Stimulated activated CD8-positive, alpha-beta memory T cell treated with anti-CD3 and anti-CD28 coated beads, Interleukin-15, amount 100 ng/mL, for 24 hours (primary cell): ENCODE measurements at places on chromosomes 3 and 15.

DNA sequence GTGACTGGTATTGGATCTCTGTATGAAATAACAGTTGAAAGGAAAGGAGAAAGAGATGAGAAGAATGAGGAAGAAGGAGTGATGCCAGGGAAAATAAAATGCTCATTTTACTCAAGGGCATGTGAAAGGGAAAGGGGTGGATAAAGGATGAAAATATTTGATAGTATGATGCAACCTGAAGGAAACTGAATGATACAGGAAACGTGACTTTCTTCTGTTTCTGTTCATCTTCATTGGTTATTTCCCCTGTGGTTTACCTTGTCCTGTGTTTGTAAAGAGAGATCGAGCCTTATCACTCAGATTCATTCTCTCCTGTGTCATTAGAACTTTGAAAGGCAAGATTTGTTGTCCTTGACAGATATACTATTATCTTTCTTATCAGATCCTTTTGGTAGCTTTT is 243.6 kb upstream of the SLITRK3 start:
- no peak for DNase-seq

DNA sequence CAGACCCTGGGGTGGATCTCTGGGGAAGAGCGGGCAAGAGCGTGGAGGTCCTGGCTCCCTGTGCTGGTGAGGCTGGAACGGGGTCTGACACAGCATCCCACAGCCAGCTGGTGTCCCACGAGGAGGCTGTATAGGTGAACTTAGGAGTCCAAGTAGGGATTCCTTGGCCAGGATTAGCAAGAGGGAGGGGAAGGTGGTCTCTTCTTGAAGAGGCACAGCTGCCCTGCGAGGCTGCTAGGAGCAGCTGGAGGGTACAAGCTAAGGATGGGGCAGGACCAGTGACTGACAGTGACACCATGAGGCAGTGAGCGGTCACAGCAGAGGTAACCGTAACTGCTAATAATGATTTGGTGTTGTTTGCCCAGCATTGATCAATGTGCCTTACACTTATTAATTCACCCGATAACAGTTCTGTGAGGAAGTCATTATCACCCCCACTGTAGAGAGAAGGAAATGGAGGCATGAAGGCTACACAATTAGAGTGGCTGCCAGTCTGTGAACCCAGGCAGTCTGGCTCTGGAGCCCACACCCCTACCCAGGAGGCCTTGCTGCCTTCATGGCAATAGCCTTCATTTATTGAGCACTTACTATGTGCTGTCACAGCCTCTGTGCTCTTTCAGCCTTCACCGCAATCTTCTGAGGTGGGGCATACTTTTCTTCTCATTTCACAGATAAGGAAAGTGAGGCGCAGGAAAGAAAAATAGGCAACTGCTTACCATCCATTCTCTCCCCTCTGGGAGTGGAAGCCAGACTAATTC is 59.4 kb downstream of the TMEM44 start:
- DNase-seq = no peak

DNA sequence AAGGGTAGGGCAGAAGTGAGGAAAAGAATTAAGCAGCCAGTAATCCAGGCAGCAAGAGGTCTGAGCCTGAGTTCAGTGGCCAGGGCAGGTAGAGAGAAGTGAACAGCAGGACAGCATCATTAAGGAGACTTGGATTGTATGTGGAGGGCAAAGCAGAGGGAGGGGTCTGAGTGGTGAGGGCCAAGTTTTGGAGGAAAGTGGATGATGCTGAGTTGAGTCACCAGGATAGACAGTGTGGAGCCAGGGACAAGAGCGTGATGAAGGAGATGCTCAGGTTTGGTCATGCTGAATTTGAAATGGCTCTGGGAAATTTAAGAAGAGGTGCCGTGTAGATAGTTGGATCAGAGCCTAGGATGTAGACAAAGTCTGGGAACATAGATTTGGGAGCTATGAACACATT is 93.1 kb downstream of the ARHGEF26 start:
- DNase-seq = no peak

GRCh38 chr3:13420045-13420830 is at the start of gene NUP210:
Gene NUP210, minus strand, starts transcription at chr3:13420322. Its CDS starts 96 bp downstream, at chr3:13420226.
- peak; percentile 50 for DNase-seq

DNA sequence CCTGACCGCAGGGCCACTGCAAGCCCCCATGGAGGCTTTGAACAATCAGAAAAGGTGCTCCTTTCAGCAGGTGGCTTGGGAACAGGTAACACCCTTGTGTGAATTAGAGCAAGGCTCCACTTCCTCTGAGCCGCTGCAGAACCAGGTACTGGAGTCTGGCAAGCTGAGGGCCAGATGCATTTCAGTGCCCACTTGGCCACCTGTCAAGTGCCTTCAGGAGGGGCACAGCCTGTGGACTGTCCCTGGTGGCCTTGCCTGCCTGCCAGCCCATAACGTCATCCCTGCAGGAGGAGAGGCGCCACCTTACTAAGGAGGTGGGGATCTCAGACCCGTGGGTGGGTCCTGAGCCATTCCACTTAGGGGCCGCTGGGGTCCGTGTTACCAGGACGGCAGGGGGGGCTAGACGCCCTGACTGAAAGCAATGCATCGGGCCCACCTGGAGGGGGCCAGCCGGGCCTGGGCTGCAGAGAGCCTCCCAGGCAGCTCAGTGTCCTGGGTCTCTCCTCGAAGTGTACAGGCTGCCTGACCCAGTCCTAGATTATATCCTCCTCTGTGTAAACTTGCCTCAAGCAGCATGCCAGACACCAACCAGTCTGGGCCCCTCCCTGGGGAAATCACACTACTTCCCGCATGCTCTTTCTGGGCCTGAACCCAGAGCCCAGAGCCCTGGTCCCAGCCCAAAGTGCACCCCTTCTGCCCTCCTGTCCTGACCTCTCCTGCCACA is 16.1 kb downstream of the SPTBN5 start:
- no peak for DNase-seq

GRCh38 chr3:125515421-125515820 is 4.6 kb downstream of the SNX4 start:
- DNase-seq = no peak

- peak; percentile 29 for DNase-seq
These were observed 5.3 kb downstream of the CLK3 start for GRCh38 chr15:74620636-74621545.

DNA sequence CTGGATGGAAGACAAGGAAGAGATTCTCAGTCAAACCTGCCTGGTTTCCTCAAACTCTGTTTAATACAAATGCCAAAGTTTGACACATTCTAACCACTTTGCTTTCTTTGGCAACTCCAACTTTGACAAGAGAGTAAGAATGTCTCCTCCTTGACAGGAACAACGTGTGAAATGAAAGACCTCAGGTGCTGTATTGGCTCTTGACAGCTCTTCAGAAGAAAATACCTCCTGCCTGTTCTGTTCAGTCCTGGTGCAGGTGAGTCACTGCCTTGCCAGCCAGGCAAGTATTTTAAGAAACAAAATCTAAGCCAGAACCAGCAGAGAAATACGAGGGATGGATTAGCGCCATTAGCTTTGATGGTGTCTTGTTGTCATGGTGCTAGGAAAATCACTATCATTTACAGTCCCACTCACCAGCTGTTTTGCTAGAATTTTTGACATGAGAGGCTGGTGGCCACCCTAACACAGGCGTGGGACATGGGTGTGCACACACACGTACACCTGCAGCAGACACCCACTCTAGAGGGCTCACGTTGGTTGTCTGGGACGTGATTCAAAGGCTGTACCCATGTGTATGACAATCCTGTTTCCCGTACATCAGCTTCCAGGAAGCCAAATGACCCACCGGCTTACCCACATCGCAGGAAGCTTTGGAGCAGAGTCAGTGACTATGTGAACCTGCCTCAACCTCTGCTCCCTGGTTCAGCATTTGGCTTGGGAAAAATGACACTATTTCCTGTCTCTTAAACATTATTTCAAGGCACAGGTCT is 60.4 kb downstream of the CCNL1 start:
- no peak for DNase-seq

DNA sequence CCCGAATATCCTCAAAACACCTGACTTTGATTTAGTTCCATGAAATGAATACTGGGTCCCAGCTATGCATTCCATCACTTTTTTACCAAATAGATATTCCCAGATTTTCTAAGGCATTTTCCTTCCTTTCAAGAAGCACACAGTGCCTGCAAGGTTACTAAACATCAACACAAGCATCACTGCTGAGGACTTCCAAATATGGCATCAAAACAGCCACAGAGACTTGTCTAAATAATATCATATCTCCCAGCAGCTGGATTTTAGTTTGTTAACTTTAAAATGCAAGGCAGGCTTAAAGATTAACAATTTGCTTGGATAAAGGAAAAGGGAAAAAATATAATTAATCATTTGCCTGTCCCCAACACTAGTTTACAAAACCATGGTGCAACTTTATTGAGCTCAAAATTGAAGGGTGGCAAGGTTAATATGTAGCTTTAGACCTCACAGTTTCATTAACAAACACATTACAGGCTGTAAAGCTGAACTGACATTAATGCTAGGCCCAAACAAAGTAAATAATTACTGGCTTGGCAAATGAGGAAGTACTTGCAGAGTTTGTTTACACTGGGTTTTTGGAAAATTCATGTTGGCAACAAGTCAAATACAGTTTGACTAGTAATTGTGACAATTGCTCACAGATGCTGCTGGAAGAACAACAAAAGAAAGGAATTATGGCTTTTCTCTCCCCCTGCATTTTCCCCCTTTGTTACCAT is 401.7 kb upstream of the CDIN1 start:
- no peak for DNase-seq

DNA sequence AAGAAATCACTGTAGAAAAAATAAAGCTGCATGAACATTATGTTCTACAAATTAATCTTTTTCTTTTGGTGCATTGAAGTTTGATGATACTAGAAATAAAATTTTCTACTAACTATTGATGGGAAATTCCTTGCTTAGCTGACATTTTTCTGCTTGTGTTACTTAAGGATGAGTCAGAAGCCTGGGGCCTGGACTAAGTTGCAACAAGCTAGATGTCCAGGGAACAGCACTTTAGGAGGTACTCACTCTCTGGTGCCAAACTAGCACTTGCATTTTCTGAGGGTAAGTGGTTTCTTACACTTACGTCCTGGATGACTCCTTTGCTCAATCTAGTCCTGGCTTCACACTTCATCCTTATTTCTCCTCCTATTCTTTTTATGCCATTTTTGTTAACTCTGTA is 945.1 kb downstream of the IGSF11 start:
- no peak for DNase-seq

DNA sequence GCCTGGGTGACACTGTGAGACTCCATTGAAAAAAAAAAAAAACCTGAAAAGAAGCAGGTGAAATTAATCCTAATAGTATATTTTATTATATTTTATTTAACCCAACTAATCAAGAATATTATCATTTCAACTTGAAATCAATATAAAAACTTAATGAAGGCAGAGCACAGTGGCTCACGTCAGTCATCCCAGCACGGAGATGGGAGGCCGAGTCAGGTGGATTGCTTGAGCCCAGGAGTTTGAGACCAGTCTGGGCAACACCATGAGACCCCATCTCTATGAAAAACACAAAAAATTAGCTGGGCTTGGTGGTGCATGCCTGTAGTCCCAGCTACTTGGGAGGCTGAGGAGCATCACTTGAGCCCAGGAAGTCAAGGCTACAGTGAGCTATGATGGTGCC is 33.3 kb upstream of the SLC41A3 start:
- no peak for DNase-seq

GRCh38 chr3:22156868-22157267 is 405.9 kb upstream of the ZNF385D start:
- no peak for DNase-seq

- no peak for DNase-seq
These were observed 116.0 kb upstream of the GADL1 start for GRCh38 chr3:31010491-31010890.

DNA sequence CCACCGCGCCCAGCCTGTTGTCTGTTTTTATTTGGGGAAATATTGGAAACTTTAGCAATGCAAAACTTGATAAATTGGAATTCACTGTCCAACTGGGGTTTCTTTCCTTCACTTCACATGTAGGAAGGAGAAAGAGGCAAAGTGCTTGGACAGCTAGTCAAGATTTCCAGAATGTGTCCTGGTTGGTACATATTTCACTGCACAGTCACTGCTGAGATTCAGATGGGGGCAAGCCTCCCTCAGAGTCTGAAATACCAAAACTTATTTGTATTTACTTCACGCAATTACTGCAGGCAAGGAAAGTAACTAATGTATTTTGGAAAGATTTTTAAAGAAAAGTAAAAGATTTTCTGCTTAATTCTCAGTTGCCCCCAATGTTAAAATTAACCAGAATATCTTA is 21.0 kb downstream of the LRRC31 start:
- no peak for DNase-seq

- no peak for DNase-seq
These were observed 224.5 kb downstream of the MEIS2 start for GRCh38 chr15:36875740-36876334.

GRCh38 chr3:98824256-98824655 is 61.1 kb downstream of the ST3GAL6 start:
- no peak for DNase-seq

GRCh38 chr3:194038960-194039359 is 97.0 kb upstream of the HES1 start:
- DNase-seq = no peak

- DNase-seq = no peak
These were observed 8.3 kb upstream of the SCN10A start for GRCh38 chr3:38824349-38824748.

GRCh38 chr3:125960066-125960424 is 8.9 kb upstream of the ROPN1B start:
- no peak for DNase-seq

DNA sequence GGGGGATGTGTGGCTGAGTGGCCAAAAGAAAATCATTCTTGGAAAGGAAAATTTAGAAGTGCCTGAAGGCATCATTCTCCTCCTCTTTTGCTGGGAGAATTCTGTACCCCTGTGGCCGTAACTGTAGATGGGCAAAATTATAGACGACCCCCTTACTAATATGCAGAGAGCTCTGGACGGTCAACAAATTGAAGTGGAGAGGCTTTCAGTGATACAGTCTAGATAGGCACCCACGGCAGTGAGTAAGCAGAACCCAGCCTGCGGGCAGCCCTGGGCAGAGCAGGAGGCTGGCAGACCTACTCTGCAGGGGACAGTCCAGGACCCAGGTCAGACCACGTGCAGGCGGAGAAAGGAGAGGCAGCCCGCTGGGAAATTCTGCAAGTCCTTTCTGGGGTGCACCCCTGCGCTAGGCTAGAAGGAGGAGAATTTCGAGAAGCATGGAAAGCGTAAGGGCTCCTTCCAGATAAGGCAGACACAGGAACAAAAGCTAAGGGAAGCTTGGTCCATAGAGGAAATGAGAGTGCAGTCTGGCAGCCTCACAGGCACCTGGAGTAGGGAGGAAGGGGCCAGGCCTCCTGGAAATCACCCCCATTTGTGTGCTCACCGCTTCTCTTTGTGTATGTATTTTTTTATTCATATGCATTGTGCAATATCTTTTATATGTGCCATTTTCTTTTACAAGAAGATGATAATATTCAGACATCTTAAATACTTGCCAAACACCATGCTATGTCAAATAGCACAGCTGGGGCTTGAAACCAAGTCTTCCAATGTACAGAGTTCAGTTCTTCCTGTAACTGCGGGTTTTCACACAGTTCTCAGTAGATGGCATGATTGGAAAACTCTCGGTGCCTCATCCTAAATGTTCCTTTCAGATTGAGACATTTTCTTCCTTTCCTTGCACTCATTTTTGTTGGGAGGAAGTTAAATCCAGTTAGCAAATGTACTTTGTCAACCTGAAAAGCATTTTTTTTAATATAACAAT is 40.2 kb downstream of the LRRK1 start:
- no peak for DNase-seq

GRCh38 chr3:177777699-177778098 is 580.4 kb upstream of the TBL1XR1 start:
- no peak for DNase-seq
